Activated CD4-positive, alpha-beta T cell treated with anti-CD3 and anti-CD28 coated beads for 36 hours (primary cell): ENCODE measurements at places on chromosomes 2 and 18. TPM values are rescaled to one million over a fixed set of nuclear protein-coding genes. Genes with fewer than 3 reads are reported as not detected.

RGPD3 gene
- total RNA-seq: 0.05 TPM

- DNase-seq: no peak
Observed at GRCh38 chr2:20652673-20653575, 2.0 kb upstream of the HS1BP3 start.

GRCh38 chr2:118980573-118980972 lies 38.6 kb downstream of the MARCO start:
- DNase-seq: no peak

- no peak for DNase-seq
Observed at GRCh38 chr18:6150430-6150829, 255.1 kb upstream of the TMEM200C start.

DNA sequence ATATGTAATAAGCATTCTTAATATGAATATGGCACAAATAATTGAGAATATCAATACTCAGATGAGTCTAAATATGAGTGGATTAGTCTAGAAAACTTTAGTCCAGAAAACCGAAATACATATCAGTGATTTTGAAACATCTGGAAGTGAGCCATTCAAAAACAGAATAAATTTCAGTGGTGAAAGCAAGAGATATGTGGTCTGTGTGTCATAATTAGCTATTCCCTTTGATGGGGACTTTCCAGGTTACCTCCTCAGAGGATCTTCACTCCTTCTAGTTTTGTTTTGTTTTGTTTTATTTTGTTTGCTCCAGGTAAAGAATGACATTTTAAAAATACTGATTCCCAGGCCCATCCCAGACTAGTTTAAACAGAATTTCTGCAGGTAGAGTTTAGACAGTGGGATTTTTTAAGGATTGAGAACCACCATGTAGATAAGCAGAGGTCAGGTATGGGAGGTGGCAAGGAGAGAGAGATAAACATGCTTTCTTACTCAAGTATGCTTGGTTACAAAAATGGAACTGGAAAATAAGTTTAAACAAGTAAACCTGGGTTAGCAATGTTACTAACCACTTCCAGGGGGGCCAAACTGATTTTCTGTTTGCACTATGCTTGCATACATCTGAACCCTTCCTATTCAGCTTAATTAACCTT lies 70.7 kb downstream of the NABP1 start:
- DNase-seq: no peak

SFXN5 gene
- 4.5 TPM for total RNA-seq

DNA sequence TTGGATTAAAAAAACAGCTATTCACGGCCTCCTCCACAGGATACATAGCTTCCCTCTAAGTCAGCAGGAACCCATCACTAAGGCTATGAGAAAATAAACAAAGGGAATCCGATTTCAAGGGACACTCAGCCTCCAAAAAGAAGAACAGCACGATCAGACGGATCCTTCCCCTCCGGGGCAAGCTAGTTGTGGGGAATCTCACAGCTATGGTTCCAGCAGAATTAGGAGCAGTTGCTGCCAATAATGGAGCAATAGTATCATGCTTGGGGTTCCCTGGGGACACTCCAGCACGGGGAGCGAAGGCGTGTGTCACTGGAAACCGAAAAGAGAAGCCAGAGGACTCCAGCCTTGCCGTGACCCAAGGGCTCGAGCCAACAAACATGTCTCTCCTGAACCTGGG lies 163.1 kb downstream of the TTC32 start:
- no peak for DNase-seq

DNA sequence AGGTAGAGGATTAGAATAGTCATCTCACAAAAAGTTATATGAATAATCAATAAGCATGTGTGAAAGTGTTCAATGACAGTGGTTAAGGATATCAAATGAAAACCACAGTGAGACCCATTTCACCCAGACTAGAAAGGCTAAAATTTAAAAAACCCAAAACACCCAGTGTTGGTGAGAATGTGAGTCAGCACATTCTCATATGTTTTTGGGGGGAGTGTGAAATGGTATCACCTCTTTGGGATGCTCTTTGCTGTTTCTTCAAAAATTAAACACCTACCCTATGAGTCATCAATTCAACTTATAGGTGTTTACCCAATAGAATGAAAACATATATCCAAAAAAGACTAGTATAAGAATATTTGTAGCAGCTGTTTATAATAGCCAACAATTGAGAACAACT lies 69.8 kb downstream of the MAP3K20 start:
- no peak for DNase-seq

DNA sequence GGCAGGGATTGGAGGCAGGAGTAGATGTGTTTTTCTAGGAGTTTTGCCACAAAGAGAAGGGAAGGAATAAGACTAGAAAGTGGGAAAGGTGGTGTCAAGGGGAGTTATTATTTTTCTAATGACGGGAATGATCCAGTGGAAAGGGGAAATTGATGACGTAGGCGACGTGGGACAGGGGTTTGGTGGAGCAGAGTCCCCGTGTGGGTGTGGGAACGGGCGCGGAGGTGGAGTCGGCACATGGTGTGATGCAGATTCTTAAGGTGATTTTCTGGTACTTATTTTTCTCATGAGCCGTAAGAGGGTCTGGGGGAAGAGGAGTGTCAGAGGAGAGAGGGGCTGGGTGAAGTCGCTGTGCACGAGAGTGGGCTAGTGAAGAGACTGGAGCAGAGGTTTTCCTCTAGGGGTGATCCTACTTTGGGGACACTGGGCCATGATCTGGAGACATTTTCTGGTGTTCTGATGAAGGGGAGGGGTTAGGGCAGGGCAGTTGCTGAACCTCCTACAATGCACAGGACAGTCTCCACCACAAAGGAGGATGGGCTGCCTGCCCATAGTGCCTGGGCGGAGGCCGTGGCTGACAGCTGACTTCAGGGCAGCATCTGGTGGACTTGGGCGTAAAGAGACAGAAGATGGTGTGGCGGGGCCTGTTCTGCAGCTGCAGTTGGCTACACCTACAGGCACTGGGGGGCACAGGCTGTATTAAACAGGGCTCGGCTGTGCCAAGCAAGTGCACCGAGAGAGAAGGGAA lies 30.0 kb downstream of the TRAF3IP1 start:
- no peak for DNase-seq

GRCh38 chr2:189238903-189239302 lies 59.3 kb upstream of the COL5A2 start:
- no peak for DNase-seq

- DNase-seq: no peak
Observed at GRCh38 chr18:28735731-28736130, 558.8 kb upstream of the CDH2 start.

DNA sequence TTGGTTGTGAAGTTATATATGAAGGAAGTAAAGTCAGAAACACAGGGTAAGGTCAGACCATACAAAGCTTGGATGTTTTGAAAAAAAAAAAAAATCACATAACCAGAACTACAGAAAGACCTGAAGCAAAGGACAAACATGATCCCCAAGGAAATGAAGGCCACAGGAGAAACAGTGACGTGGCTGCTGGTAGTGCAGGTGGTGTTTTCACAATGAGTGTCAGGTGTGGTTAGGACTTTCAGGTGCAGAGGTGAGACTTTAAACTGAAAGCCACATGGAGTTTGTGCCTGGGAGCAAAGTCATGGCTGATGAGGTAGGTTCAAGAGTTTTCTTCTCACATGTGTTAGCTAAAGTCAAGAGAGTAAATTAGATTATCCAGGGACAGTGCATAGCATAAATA lies 270.7 kb downstream of the PIEZO2 start:
- no peak for DNase-seq

DNA sequence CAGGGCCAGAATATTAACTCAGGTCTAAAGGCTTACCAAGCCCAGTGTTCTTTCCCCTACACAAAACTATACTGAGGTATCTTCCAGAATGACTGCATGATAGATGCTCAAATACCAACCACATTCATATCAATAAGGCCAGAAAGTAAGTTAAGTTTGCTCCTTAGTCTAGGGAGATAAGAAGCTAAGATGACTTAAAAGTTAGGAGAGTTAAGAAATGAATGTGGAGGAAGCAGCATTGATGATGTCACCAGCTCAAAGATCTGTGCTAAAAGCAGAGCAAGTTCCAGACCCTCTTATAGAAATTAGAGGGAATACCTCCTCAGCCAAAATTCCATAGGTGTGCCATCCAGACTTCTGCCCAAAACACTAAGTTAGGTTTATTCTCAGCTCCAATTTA lies 6.1 kb downstream of the PPP4R1 start:
- DNase-seq: no peak

GREB1 gene
- total RNA-seq: 0.65 TPM

GRCh38 chr2:99797475-99797874 lies 307.7 kb upstream of the REV1 start:
- DNase-seq: no peak

REG3G gene
- not detected for total RNA-seq

CUL3 gene
- total RNA-seq: 85.8 TPM

GRCh38 chr2:167187049-167187727 lies 298.9 kb downstream of the XIRP2 start:
- no peak for DNase-seq

DSEL gene
- total RNA-seq: 0.04 TPM

- no peak for DNase-seq
Observed at GRCh38 chr2:152497481-152498052, 162.6 kb downstream of the FMNL2 start.

DNA sequence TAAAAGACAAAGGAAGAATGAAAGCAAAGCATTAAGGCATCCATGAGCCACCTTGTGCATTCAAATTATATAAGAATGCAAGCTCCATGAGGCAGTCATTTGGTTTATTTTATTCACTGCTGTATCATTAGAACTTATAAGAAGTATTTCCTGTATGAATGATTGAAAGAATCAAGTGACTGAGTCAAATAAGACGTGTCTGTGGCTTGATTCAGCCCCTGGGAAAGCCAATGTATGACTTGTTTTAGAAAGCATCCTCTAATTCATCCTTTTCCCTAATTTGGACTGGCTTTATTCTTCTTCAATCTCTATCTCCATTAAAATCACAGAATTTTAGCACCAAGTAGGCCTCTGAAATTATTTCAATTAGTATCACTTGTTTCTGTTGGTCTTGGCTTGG lies 461.1 kb downstream of the LPIN1 start:
- no peak for DNase-seq

GRCh38 chr2:99238599-99238998 lies 16.9 kb downstream of the LYG2 start:
- no peak for DNase-seq

DNA sequence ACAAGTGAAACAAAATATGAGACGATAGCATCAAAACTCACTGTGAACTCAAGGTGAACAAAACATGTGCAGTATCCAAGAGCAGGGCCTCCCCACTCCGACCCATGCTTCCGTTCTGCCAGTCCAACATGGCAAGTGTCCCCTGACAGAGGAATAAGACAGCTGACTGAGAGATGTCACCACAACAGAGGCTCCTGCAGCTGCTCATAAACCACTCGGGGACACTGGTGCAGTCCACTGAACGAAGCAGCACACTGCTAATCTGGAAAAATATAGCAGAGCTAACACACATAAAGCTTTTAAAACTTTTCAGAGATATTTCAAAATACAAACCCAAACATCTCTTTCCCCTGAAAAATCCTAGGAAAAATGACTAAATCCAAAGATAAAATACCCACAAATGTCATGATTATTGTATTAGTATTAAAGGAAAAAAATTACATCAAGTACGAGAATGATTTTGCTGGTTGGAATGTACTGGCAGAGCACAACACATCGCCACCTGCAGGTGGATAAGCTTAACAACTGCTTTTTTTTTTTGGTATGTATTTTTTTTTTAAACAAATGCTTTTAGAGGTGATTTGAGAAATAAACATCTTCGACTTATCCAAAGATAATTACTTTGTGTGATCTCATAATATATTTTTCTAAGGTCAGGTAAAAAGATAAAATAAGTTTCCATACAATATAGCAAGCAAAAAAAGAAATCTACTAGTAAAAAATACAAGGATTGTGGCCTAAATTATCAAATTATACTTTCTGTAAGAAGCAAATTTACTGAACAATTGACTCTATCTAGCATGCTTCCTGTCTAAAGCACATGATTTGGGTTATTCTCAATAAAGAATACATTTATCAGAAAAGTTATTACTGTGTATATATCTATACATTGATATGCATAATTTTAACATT lies 18.6 kb downstream of the THADA start:
- peak; percentile 46 for DNase-seq

NEMP2 gene
- total RNA-seq: 24.6 TPM

DNA sequence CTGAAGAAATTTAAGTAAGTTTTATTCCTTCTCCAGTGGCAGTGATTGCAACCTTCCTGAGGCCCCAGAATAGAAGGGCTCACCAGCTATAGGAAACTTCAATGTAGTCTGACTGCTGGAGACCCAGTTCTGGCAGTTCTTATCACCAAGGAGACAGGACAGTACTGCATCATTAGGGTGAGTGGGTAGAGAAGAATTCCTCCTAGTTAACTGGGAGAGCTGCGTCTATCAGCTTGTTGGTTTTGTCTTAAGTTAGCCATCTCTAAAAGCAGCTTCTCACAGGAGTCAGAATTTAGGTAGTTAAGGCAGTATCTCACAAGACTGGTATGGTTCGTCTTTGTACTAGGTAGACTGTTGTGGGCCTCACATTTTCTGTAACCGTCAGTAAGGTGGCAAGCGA lies 3.3 kb upstream of the MSTN start:
- DNase-seq: no peak

DNA sequence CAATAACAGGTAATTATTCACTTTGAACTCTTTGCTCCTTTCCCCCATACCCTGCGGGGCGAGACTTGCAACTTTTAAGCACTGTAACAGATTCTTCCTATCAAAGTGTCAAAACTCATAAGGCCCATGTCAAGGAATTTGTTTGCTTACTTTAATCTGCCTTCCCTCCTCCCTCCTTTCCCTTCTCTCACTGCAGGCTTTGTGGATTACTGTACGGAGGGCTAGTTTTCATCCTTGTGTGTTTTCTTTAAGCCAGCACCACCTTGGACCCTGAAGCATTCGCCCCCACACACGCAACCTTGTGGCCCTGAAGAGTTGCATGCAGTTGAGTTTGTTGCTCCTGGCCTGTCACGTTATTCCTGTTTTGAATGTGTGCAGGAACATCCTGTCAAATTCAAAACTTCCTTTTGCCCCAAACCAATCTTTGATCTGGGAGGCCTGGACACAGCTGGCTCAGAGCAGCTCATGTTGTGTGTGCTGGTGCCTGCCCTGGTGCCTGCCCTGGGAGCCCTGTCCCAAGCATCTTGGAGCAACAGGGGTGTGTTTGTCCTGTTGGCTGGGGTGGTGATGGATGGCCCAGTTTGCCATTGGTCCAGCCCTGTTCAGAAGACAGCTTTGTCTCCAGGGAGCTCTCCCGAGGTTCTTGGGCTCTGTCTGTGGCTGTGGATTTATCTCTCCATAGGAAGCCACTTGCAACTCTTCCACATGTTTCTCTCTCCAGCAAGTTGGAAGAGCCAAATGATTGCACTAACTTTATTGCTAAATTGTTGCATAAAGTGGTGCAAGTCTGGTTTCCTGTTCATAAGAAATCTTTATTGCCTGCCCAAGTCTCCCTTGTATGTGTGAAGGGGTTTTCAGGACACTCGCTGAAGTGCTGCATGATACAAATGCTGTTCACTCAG lies 199.6 kb downstream of the VAPA start:
- DNase-seq: no peak

GRCh38 chr2:11777066-11777782 lies 30.8 kb downstream of the LPIN1 start:
- no peak for DNase-seq

GRCh38 chr2:16881122-16881521 lies 215.5 kb upstream of the CYRIA start:
- DNase-seq: no peak
